Kasumi-1 (cell line): ENCODE measurements at places on chromosomes 16 and 17.

DNA sequence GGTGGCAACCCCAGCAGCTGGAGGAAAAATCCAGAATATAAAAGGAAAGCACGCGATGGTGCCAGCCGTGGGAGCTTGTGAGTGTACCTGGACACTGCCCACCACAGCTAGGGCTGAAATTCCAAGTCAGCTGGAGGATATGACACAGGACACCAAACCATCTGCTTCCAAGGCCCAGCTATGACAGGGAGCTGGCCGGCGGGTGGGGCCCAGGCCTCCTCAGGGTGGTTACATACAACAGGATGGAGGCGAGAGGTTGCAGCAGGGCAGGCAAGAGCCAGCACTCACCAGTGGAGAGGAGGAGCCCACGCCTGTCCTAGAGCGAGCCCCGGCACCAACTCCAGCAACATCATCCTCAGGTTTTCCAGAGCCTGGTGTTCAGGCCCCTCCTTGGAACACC lies 163.2 kb upstream of the RPL38 start:
- DNase-seq, result no peak

DNA sequence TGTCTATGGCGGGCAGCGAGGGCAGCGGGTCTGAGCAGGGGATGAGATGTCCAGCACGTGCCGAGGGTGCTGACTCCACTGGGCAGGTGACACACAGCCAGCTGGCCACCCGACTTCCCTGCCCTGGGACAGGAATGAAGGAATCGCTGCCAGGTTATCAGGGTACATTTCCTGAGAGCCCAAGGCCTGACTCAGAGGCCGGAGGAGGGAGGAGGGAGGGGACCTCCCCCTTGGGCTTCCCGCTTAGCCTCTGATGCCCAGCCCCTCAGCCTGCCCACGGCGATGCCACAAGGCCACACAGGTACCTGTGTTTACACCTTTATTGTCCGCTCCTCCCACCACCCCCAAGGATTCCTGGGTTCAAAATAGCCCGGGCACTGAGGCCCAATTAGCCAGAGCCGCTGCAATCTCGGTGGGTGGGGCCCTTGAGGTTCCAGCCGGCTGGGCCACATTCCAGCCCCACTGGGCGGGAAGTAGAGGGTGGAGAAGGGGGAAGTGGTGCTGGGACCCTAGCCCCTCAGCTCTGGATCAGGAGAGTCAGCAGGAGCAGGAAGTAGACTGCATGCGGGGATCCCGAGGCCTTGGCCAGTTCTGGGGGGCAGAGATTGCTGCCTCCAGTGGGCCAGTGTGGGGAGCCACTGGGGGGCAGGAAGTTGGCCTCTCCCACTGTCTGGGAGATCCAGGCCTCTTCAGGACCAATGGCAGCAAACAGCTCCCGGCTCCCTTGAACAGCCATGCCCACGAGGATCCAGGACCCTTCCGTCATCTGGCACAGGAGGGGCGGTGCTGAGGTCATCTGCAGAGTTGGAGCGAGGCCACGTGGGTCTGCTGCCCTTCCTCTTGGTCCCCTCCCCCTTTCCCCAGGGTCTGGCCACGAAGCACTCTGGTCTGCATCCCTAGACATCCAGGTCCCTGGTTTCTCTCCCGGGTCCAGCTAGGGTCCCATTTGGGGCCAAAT lies 3.4 kb upstream of the PRSS8 start:
- no peak for DNase-seq

GRCh38 chr16:28003923-28004322 lies 59.6 kb downstream of the GSG1L start:
- DNase-seq, result no peak

DNA sequence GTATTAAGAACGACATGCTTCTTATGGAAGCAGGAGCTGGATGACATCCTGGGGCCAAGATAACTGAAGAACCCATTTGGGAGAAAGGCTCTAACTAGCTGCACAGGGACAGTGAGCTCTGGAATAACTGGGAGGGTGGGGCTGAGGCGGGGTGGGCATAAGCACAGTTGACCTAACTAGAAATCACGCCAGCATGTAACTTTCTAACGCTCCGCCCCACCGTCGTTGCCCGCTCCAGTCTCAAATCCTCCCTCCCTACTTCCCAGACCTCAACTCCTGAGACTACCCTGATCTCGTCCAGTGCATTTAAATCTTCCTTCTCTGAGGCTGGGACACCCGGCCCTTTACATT lies 436 bp downstream of the PHB1 start:
- no peak for DNase-seq

GRCh38 chr16:68660359-68660795 lies 15.3 kb downstream of the CDH3 start:
- no peak for DNase-seq

DNA sequence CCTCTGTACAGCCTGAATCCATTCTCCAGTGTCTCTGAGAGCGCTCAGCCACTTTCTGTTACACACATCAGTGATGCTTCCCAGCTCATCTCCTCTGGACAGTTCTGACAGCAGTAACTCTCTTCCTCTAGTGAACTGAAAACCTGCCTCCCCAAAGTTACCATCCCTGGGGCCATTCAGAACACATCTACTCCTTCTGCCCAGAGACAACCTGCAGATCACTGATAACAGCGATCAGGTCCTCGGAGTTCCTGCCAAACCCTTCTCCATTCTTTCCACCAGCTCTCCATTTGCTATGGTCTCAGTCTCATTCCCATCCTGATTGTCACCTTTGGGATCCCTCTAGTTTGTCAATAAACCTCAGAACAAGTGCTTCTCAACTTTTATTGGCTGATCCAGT lies 7.3 kb downstream of the ZZEF1 start:
- no peak for DNase-seq

- no peak for DNase-seq
These were observed 26.8 kb downstream of the C17orf75 start for GRCh38 chr17:32315171-32315570.

GRCh38 chr17:40377832-40378231 lies 13.3 kb upstream of the GJD3 start:
- DNase-seq, result no peak

DNA sequence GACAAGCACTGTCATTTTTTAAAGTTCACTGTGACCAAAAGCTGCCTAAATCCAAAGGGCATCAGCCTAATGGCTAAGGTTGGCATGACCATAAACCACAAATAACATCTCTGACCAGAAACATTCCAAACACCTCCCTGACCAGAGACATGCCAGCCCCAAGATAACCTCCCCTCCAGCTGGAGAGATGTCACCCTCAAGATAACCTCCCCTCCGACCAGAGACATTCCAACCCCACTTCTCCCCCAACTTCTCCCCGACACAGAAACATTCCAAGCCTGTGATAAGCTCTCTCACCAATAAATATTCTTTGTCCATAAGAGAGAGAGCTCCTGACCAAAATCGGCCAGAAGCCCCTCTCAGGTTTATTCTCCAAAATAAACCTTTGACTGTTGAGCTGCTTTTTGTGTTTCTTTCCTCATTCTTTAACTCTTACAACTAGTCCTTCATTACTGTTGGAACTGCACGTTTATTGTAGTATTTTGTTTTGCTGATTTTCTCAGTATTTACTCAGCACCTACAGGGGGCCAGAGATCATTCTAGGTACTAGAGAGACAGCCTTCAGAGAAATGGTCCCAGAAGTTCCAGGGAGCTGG lies 325.6 kb downstream of the SLC39A11 start:
- DNase-seq, result no peak

- DNase-seq, result no peak
These were observed 16.6 kb downstream of the TMEM204 start for GRCh38 chr16:1550069-1550468.
